ENCODE measurements at places on chromosomes 5 and 9.
A peak's percentile ranks its signal among the peaks of the same experiment; 100 is the strongest.

DNA sequence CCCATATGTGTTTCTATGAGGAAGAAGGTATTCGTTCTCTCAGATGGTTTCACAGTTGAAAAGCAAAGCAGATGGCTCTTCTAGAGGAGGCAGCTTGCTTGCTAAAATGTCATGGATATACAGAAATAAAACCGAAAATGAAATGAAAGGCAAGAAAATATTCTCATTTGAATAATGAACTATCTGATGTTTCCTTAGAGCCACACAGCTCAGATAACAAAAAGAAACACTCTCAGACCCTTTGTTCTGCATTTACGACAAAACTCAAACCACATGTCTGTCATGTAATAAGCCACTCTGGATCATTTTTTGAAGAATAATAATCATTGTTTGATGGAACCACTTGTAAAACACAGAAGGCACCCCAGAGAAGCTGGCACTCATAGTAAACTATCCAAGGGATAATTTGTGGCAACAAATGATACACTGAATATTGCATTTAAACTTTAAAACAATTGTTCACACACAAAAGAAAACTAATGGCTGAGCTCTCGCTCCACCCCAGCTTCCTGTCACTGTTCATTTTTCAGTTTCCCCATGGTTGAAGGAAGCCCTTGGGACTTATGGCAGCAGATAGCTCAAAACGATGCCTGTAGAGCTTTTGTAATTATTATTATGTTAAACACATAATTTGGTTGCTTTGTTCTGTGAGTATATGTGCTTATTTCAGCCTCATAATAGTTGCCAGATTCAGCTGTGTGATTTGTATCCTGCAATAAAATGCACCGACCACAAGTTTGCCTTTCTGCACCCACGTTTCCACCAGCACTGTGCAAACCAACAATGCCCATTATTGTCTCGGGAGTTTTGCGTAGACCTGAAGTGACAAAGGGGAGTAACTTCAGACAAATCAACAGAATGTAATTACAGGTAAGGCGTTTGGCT lies 256.0 kb downstream of the TMEM167A start:
- DNase-seq = no peak

- DNase-seq = no peak
These were observed 50.1 kb downstream of the DRD1 start for GRCh38 chr5:175393897-175394296.

- DNase-seq = no peak
These were observed 21.2 kb downstream of the MAST4 start for GRCh38 chr5:66617226-66617861.

- DNase-seq = peak; percentile 44
These were observed 144.9 kb downstream of the BARX1 start for GRCh38 chr9:93810028-93810971.

- no peak for DNase-seq
These were observed 72.9 kb downstream of the ARSB start for GRCh38 chr5:78912085-78912771.
